Activated naive CD4-positive, alpha-beta T cell treated with anti-CD3 and anti-CD28 coated beads for 36 hours (primary cell): ENCODE measurements at places on chromosomes 11 and 22. TPM values are rescaled to one million over a fixed set of nuclear protein-coding genes. Genes with fewer than 3 reads are reported as not detected.

GRCh38 chr22:38694049-38694448 lies 6.7 kb downstream of the JOSD1 start:
- DNase-seq = no peak

Gene NOX4
- total RNA-seq = not detected

- DNase-seq = no peak
These were observed 36.7 kb downstream of the CD6 start for GRCh38 chr11:61007956-61008896.

DNA sequence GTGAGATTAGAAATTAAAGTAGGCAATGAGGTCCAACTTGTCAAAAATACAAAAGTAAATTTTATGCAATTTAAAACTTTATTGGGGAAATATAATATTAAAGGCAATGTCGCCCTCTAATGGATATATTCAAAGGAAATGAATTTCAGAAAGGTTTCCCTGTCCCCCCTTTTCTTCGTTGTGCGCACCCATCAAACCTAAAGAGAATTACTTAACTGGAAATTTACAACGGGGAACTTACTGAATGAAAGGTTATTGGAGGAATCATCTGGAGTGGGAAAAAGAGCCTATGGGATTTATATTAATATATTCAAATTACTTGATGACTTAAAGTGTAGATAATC lies 1.7 kb upstream of the ABTB2 start:
- no peak for DNase-seq

DNA sequence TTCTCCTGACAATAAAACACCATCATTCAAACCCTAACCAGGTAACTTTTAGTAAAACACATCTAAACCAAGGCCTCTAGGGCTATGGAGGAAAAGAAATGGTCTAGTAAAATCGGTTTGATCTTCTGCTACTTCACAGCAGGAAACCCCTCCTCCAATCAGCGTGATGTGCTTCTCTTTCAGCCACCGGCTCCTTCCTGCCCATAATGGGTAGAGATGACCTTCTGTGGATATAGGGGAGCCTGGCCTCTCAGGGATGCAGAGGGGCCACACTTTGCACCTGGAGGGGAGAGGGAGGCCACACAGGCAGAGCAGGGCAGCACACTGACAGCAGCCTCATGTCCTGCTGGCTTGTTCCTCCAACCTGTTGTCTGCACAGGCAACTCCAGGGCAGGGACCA lies 6.9 kb downstream of the EHD1 start:
- DNase-seq = peak; percentile 29
